ENCODE measurements at places on chromosomes 6 and 20.

DNA sequence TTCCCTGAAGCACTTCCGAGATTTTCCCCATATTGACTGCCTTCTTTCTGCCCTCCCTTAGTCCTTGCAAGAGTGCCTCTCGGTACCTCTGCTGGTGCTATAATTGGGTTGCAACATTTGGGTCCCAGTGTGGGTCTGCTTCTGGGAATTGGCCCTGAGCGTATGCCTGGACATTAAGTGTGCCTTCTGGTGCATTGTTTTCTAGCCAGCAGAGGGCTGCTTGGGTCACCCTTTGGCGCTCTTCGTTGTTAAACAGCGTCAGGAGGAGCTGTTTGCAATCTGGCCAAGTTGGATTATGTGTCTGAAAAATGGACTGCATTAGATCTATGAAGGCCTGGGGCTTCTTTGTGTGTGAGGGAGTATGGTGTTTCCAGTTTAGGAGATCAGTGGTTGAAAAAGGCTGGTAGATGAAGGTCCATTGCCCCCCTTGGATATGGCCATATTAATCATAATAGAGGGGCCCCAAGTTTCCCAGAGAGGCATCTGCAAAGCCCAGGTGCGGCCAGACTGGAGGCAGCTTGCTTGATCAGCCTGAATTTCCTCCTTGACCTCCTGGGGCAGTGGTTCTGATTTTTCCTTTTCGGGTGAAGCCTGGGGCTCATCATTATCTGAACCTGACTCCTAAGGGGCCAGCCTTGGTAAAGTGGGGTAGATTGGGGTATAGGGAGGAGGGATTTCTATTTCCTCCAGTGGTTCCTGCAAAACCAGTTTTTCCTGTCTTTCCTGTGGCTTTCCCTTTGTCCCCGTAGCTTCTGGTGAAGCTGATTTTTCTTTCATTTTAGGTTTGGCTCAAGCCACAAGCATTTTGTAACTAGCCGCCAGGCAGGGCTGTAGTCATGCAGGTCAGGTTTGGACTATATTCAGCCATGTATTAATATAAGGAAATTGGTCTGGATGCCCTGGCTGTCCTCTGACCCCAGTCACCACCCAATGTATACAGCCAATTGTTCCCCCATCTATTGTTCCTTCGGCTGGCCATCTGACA, 85.4 kb upstream of the GPR6 start:
- DNase-seq = peak; percentile 90

DNA sequence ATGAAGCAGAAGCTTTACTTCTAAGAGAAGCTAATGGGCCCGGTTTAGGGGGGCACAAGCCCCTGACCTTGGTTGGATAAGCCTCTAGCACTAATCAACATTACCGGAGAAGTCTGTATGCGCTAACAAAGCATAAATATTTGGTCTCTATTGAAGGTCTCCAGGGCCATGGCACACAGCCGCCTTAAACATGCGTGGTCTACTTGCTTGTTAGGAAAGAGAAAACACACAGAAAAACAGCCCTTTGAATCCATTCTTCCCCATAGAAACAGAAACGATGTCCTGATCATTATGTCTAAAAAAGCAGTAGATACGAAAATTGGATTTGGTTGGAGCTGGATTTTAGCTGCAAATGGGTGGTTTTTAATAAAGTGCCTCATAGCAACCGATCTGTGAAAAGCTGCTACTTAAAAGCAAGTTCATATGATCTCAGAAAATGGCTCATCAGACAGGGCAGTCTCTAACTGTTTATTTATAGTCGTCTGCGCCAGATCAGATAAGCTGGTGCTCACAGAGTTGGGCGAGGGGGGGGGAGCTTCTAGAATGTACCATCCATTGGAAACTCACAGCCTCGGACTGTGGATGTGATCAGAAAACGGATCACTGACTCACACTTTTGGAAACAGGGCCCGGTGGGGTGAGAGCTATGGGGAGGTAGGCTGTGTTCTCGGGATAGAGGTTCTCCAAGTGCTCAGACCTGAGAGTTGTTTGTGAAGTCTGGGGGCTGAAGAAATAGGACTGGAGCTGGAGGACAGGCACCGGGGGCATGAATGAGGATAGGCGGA, 35.3 kb upstream of the APCDD1L start:
- DNase-seq = no peak

DNA sequence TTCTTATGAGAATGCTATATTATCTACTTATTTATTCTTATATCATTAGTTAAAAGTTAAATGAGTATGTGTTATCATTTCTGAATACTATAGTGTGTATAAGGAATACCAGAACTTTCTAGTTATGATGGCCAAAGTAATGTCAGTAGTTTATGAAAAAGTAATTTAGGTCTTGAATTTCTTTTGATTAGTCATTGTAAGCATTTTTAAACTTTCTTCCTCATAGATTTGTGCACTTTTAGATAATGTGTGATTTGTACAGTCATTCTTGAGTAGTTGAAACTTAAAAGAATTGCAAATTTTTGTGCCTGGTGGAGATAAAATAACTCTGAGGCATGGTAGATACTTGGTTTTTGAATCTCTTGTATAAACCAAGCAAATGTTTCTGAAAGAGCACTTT, 311.3 kb downstream of the CDKAL1 start:
- DNase-seq = no peak

DNA sequence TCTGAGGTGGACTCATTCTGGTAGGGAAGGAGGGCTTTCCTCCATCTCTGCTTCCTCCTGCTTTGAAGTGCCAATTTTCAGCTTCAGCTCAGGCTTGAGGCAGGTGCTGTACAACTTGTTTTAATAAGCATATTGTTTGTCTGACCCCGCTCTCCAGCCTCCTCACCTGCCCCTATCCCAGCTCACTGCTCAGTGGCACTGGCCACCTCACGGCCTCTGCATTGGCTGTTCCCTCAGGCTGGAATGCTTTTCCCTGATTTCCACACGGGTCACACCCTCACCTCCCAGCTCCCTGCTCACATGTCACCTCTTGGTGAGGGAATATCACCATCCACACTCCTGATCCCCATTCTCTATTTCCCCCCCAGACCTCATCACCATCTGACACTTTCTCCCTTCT, 14.3 kb downstream of the AARS2 start:
- peak; percentile 17 for DNase-seq

DNA sequence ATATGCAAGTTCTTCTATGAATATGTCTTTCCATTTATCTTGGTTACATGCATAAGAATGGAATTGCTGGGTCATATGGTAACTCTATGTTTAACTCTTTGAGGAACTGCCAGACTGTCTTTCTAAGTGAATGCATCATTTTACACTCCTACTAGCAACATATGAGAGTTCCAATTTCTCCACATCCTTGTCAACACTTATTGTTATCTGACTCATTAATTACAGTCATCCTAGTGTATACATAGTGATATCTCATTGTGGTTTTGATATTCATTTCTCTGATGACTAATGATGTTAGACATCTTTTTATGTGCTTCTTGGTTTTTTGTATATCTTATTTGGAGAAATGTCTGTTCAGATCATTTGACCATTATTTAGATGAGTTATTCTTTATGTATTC, 96.7 kb upstream of the LAMP5 start:
- DNase-seq = no peak

DNA sequence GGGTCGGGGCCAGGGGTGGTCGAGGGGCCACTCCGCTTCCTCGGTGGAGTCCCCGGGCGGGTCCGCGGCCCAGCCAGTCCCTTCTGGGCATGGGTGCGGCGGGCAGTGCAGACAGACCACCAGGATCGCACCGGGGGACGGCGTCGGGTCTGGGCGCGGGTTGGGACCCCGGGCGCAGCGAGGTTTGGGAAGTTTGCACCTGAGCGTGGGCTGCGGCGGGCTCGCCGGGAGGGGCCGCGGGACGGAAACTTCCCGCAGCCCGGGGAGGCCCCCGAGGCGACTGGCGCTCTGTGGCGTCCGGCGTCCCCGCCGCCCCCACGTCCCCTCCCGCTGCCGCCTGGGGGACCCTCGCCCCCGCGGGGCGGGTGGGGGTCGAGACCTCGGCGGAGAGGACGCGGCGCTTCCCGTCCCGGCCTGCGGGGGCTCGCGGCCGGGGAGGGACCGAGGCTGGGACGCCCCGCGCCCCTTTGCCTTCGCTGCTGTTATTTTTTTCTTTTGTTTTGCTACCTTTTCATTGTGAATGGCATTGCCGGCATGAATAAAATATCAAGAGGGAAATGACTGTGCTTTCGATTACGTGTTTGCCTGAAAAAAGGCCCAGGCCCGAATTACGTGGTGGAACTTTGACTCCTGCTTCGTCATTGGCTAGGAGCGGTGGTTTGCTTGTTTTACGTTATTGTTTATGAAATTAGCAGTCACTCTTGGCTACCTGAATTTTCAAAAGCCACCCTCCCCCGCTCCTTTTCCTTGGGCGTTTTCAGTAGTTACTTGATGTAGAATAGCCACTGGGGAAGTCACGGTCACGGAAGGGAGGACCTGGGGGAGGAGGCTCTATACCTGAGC, 703 bp downstream of the SNX9 start:
- peak; percentile 82 for DNase-seq
